Activated CD8-positive, alpha-beta memory T cell treated with anti-CD3 and anti-CD28 coated beads for 1 hour (primary cell): ENCODE measurements at places on chromosomes 5 and 9.

- no peak for DNase-seq
Observed at GRCh38 chr5:121937762-121938161, 24.0 kb upstream of the SRFBP1 start.

DNA sequence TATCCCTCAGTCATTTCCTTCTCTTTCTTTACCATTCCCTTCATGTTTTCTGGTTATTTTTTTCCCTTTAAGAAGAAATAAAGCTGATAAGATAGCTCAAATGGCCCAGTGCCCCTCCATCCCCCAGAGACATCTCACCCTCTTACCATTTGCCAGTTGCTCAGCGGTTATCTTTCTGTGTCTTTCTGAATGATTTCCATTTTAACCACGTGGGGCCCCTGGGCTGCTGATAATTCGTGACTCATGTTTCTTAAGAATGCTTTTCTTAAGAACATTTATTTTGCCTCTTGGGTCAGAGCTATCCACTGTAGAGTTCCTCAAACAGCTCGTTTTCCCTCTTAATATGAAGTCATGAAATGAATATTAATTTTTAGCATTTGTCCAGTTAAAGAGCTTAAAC lies 147.8 kb downstream of the MAST4 start:
- DNase-seq = no peak

- no peak for DNase-seq
Observed at GRCh38 chr5:38752622-38753021, 93.2 kb upstream of the OSMR start.

DNA sequence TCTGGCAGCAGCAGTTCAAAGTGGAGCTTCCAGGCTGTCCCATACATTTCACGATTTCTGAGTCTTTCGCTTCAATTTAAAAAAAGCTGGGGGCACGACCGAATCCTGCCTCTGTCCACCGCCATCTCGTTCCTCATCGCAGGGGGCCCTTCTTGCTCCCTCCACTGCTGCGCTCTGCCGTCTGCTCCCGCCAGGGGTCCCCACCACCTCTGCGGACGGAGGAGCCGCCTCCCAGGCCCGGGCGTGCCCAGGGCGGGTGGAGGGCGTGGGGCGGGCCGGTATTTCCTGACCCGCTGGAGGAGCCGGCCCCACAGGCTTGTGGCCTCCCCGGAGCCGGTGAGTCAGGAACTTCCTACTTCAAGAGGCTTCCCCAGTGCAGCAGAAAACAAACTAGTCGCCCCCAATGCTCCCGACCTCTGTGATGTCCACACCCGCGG lies 50.4 kb downstream of the USP20 start:
- peak; percentile 87 for DNase-seq

DNA sequence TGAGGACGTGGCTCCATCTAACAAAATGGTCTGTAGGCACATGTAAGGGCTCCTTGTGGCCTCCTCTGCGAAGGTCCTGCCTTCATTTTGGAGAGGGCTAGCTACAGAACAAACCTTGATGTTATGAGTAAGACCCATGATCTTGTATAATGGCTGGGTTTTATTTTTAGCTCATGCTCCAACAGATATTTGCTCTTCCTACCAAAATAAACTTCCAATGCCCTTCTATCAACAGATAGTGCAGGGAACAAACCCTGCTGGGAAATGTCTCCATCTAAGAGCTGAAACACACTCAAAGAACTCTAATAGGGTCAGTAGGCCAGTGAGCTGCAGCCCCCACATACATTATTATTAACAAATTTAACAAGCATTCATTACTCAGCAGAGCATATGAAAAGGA lies 189.5 kb downstream of the LURAP1L start:
- no peak for DNase-seq

DNA sequence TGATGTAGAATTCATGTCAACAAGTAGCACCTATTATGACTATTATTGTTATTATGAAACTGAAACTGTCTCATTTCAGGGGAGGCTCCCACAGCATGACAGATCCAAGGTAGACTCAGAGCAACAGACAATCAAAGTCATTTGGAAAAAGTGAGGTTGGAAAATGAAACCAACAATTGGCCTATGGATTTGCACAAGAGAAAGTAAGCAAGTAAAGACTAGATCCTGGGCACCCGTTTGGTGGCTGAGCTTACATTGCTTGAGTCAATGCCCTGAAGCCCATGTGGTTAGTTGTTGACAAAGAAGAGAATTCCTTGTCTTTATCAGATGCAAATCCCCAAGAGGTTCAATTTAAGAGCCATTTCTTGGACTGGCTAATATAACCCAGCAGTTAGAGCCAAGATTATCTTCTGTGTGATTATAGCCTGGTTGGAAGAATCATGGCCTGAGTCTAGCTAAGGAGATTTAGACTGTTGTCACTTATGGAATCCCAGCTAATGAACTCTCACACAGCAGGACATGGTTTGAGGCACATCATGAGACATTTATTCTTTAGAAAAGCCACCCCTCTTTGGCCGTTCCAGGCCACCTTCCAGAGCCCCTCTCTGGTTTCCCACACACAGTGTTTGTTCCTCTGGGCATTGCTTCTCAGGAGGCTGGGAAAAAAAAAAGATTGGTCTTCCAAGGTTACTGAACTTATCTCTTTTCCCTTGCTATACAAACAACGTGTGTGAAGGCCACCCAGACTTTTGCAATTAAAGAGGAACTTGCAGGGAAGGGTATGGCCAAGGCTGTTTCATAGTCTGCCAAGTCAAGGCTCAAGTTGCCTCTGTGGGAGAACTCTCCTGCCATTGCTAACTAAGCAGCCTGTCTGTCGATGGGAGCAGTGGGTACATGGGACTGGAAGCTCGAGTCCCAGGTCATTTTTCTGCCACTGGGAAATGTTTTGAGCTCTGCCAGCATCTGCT lies 399.5 kb downstream of the ENC1 start:
- no peak for DNase-seq
